Stimulated activated CD4-positive, alpha-beta T cell treated with anti-CD3 and anti-CD28 coated beads, TNF-alpha, amount 100 ng/mL, for 1 hour (primary cell): ENCODE measurements at places on chromosomes 12 and 14.

GRCh38 chr12:508795-509194 is 49.1 kb downstream of the B4GALNT3 start:
- DNase-seq: no peak

DNA sequence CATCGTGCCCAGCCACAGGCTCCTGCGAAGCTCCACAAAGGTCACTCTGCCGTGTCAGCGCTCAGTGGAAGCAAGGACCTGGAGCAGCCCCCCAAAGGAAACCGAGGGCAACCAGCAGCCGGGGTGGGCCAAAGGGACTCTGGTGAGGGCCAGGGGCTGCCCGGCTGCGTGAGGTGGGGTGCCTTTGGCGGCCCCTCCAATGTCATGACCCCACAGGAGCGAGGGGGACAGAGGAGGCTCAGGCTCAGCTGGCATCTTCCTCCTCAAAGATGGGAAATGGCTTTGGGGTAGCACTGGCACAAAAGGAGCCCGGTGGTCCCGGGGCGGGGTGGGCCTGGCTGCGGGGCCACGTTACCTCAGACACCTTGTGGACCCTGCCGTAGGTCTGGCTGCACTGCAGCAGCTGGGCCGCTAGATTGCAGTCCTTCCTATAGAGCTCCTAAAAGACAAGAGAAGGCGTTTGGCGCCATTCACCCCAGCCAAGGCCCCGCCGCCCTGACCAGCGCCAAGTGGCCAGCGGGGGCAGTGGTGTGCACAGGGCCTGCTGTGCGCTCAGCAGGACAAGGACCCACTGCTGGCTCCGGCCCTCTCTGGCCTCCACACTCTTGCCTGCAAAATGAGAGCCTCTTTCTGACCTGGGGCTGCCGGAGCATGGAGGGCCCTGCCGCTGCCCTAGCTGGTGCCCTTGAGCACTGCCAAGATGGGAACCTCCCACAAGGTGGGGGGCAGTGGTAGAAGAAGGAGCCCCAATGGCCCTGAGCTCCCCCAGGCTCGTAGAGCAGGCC is 46.9 kb downstream of the BEGAIN start:
- DNase-seq: no peak

DNA sequence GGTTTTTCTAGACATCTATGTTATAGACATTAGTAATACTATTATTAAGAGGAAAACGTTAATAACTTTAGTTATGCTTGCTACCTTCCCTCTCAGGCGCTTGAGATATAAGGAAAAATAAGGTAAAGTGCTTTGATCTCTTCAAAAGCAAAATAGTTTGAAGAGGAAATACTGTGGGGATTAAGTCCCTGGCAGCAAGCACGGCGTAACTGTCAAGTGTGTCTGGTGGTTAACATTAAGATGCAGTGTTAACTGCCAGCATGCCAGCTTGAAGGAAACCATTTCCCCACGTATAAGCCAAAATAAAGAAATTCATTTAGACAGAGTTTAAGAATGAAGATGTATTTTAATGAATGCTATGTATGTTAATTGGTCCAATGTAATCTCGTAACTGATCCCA is 31.8 kb downstream of the PELI2 start:
- no peak for DNase-seq

DNA sequence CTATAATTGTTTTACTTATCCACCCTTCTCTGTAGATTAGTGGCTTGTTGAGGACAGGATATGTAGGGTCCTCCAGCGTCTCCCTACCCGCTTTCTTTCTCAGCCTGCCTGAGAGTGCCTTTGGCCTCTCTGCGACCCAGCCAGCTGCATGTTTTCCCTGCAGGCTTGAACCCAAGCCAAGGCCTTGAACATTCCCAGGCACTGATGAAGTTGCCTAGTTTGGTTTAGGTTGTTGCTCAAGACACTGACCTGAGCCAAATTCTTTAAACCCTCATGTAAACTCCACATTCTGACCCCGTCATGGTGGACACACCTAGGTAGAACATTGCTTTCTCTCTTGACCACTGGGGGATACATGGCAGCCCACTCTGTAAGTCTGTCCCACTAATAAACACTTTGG is 33.4 kb upstream of the TXNRD1 start:
- DNase-seq: no peak

DNA sequence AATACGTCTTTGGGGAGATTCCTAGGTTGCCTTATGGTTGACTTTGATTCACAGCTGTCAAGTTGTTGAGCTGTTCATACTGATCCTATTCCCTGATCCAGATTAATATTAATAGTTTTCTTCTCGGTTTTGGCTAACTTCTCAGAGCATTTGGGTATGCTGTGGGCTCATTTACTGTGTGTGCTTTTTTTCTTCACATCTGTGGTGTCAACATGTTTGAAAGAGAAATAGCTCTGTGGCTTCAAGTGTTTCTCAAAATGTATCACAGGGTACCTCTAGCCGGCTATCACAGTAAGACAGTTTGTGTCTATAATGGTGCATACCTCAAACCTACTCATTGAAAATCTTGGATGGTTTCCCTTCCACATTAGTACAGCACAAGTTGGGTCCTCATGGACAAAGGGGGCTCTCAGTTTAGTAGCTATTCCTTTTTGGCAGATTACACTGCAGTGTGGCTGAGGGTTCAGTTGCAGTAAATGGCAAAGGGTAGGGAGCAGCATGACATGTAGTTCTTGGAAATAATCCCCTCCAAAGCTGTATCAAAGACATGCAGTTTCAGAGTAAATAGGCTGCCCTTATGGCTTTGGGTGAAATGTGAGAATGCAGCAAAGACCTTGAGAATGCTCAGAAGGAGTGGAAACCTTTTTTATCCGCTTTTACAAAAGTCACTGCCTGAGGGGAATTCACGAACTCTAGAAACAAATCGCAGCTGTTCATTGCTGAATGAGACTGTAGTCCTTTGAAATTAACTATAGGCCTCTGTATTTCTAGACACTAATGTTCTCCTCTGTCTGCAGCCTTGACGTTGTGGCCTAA is 102.4 kb upstream of the ATF1 start:
- DNase-seq: no peak

- no peak for DNase-seq
Observed at GRCh38 chr14:89244720-89245119, 172.3 kb downstream of the FOXN3 start.

- no peak for DNase-seq
Observed at GRCh38 chr12:19224746-19225145, 95.2 kb downstream of the PLEKHA5 start.

DNA sequence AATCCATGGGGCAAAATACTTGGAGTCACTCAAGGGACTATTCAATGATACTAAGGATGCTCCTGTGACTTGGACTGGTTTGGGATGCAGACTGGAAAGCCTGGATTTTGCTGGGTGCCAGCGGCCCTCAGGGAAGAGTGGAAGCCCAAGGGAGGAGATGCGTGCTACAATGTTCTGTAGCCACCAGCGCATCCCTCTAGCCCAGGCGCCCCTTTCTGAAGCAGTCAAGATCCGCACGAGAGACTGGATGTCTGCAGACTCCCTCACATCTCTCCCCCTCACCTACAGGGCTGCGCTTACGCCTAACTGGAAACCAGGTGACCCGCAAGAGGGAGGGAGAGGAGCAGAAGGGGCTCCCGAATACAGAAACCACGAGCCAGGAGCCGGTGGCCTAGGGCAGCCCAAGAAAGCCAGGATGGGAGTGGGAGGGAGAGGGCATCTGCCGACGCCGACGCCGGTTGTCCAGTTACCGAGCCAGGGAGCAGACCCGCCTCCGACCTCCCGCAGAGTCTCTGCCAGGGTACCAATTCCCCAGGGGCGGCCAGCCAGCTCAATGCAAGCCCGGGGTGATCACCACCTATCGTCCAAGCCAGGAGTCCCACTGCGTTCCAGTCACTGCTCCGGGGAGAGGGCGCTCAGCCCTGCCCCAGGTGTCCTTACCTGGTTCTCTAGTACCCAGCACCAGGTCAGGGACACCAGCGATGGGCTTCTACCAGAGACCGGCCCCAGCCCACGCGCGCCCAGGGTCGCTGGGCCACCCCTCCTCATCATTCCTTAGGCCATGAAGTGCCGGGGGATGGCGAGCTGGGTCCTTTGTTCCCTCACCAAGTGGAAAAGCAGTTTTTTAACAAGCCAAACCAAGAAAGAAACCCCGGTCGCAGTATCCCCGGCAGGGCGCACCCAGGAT is 1.2 kb downstream of the NTN4 start:
- no peak for DNase-seq

DNA sequence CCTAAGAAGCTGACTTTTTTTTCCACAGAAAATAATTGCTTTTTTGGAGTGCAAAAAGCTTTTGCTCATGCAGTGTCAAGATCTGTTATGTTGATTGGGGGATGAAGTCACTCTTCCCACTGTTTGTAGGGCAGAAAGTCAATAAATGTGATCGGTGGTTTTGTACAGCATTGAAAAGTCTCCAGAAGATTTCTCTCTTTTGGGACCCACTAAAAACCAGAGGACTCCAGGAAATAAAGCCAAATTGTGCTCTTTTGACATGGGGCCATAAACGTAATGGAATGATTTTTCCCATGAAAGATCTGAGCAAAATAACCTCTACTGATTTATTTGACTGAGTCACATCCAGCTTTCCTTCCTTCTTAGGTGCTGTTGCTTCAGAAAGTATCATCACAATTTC is 122.5 kb downstream of the SNAPC1 start:
- no peak for DNase-seq

DNA sequence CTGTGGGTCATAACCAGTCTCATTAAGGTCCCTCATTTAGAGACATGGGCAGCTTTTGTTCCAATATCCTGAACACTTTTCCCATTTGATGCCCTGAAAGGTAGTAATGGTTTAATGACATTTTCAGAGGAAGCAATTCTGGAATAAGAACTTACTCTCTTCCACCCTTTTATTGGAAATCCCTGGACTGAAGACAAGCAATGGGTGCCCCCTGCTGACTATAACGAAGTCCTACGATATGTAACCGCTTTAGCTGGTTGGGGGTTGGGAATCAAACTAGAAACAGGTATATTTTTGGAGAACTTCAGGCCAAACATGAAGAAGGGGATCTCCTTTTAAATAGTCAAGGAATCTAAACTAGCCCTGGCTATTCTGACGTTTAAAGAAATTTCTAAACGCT is 20.5 kb downstream of the SARNP start:
- DNase-seq: no peak

DNA sequence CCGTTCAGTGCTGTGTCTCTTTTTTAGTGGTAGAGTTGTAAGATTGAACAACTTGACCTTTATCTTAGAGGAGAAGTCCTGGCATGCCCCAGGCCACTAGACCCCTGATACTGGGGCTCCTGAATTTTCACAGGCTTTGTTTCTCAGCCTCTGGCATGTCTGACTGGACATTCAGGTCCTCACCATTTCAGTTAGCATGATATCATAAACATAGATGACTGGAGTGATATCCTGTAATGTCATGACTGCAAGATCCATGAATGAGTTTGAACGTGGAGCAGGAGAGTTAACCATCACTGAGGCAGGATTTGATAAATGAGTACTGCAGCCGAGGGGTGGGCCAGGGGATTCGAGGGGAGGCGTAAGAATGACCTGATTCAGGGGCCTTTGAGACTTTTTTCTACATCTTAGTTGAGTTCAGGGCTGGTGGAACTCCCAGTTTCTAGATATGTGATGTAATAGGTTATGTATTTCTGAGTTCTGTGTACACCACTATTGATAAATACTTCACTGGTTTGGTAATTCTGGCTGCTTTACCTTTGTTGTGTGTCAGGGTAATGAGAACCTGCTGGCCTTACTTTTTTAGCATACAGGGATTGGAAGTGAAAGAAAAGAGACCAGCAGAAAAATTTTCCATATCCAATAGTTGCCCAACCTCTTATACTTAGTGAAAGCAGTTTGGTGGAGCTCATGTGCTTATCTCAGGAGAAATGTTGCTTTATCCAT is 217.0 kb downstream of the SYNE2 start:
- DNase-seq: no peak

GRCh38 chr14:77318006-77318553 is 2.6 kb downstream of the POMT2 start:
- no peak for DNase-seq

GRCh38 chr12:44433659-44434058 is 442.5 kb downstream of the NELL2 start:
- DNase-seq: no peak

DNA sequence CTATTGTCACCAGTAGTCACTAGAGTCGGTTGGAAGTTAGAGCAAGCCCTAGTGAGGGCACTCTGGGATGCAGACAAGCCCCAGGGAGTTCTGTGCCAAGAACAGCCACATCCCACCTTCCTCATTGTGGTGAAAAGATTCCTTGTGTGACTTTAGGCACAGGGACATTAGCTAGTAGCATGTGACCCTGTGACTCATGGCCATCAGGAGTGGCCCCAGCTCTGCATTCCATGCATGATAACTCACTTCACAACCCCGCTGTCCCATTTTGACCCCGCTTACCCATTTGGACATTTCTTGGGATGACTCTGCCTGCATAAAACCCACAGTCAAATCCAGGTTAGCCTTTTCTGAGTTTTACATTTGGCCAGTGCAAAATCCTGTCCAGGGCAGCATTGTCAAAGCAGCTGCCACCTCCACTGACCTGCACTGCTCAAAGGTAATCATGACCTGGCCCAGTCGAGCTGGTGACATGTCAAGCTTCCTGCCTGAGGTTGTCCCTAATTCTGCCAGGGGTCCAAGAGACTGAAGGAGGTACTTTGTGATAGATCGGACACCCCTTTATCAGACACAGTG is 430.5 kb downstream of the DPF3 start:
- no peak for DNase-seq

DNA sequence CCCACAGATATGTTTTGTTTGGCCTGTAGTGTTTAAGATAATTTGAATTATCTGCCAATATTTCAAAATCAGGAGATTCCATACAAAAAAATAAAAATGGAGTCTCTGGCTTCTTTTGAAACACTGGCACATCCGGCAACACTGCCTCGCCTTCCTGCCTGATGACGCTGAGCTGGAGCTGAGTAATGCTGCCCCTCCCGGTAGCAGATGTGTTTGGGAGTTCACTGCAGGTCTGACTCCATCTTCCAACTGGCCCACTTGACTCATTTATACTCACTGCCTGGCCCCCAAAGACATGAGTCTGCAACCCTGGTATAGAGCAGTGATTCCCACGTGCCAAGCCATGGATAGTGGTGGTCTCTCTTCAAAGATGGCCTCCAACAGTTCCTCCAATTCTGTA is 7.4 kb downstream of the CIT start:
- DNase-seq: no peak

GRCh38 chr12:30896461-30896860 is 30.1 kb upstream of the TSPAN11 start:
- DNase-seq: no peak

- no peak for DNase-seq
Observed at GRCh38 chr12:63916561-63917476, 72.3 kb downstream of the SRGAP1 start.
